ENCODE measurements at places on chromosomes 1 and 21.
A peak's percentile ranks its signal among the peaks of the same experiment; 100 is the strongest.

GRCh38 chr1:46153732-46154131 lies 21.2 kb upstream of the TSPAN1 start:
- no peak for DNase-seq

- no peak for DNase-seq
Observed at GRCh38 chr1:203172184-203173010, 3.2 kb downstream of the MYBPH start.

GRCh38 chr1:51518586-51519047 lies 449 bp downstream of the EPS15 start:
- peak; percentile 13 for DNase-seq

- no peak for DNase-seq
Observed at GRCh38 chr1:207789386-207789785, 37.5 kb downstream of the CD46 start.

- no peak for DNase-seq
Observed at GRCh38 chr1:52907068-52907811, 14.3 kb downstream of the ECHDC2 start.

DNA sequence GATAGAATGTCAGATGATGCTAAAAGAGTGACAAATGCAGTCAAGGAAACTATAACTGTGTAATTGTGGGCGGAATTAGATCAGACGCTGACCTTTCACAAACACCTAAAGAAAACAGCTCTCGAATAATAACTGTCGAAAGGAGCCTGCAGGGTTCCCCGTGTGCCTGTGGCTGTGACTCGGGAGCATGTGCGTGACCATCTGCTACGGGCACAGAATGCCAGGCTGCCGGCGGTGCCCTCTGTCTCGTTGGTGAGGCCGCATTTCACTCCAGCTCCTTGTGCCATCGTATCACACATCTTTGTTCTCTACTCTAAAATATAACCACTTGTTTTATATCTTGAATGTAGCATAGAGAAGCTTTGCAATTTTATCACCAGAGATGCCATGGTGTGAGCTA lies 267.8 kb upstream of the FMN2 start:
- DNase-seq, result no peak

GRCh38 chr1:51957618-51958017 lies 32.9 kb downstream of the RAB3B start:
- DNase-seq, result no peak

GRCh38 chr1:101283443-101283842 lies 46.6 kb downstream of the S1PR1 start:
- no peak for DNase-seq

DNA sequence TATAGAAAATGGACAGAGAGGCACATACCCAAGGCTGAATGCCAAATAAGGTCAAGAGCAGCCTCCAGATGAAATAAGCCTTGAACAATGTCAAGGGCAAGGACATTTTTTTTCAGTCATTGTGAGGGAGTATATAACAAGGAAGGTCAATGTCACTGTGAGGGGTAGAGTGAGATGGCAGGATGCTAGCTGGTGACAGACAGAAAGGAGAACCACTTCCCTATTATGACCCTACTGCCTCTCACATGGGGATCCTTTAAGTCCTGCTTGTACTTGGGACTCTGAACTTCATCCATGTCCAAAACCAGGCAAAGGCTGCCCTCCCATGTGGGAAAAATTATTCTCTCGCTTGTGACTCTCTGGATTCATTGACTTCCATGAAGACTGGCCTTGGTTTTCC lies 119.5 kb upstream of the COA6 start:
- DNase-seq, result no peak

- DNase-seq, result no peak
Observed at GRCh38 chr1:18091660-18092446, 15.7 kb upstream of the IGSF21 start.

- DNase-seq, result no peak
Observed at GRCh38 chr1:182845379-182845778, 6.2 kb downstream of the DHX9 start.

- no peak for DNase-seq
Observed at GRCh38 chr1:90162216-90162615, 167.3 kb downstream of the ZNF326 start.

- no peak for DNase-seq
Observed at GRCh38 chr21:14114251-14114650, 96.5 kb downstream of the LIPI start.

GRCh38 chr21:20968391-20968790 lies 29.8 kb upstream of the NCAM2 start:
- no peak for DNase-seq

- DNase-seq, result no peak
Observed at GRCh38 chr1:22540337-22540736, 23.0 kb upstream of the EPHA8 start.

GRCh38 chr1:86704972-86705664 lies 742 bp downstream of the SH3GLB1 start:
- peak; percentile 24 for DNase-seq

GRCh38 chr1:77416692-77417450 lies 135.1 kb downstream of the AK5 start:
- DNase-seq, result no peak

DNA sequence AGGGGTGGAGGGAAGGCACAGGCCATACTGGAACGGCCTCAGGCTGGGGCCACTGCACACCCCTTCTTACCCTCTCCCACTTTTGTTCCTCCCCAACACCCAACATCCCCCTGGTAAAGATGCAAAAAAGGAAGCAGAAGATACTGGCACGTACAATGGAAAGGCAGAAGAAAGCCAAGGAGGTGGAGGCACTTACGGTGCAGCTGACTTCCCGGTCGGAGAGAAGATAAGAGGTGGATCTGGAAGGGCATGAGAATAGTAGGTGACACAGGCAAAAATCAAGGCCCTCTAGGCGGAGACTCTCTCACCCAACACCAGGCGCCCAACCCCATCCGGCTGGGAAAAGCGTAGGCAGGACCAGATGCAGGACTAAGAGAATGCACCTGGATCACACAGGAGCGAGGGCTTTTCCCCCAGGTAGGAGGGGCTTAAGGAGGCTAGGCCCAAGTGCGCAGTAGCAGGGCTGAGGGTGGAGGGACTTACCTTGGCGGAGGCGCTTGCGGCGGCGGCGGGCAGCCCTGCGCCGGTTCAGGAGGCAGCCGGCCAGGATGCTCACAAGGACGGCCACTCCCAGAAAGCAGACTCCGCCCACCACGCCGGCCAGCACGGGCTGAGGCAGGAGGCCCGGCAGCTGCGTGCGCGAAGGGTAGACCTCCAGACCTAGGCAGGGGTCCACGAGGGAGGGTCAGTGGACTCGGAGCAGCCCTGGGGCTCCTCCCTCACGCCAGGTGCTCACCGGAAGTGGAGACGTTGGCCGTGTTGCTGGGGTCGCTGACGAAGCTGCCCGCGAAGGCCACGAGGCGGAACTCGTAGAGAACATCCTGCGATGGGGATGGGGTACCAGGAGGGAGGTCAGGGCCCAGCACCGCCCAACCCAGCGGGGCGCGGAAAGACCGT lies 4.1 kb upstream of the TAGLN2 start:
- no peak for DNase-seq

GRCh38 chr1:211939876-211940468 lies 95.4 kb downstream of the INTS7 start:
- no peak for DNase-seq

DNA sequence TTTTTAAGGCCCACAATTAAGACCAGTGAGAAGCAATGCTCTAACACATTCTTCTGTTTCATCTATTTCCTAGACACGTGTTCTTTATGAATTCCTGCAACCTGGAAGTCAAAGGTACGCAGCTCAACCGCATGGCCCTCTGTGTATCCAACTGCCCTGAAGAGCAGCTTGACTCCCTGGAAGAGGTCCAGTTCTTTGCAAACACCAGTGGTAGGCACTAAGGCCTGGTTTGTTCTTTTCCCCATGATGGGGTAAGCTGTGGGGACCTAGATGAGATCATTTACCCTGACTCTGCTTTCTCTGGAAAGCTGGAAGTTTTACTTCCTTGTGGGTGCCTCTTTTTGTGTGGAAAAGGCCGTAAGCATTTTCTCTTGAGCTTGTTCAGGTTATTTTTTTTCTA lies 7.3 kb downstream of the SLC44A3 start:
- no peak for DNase-seq

DNA sequence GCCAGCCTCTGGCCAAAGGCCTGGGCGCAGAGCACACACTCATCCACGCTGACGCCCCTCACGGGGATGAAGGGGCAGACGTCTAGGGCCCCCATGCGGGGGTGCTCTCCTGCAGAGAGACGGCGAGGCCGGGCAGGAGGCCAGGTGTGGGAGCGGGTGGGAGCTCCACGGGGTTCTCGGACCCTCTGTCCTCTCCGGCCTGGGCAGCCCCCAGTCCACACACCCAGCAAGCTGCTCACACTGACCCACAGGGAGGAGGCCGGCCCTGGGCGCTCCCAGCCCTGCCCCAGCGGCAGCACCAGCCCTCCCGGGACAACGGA lies 2.5 kb downstream of the FTCD start:
- no peak for DNase-seq

GRCh38 chr1:150273311-150273710 lies 721 bp downstream of the C1orf54 start:
- no peak for DNase-seq

Data from activated naive CD4-positive, alpha-beta T cell (primary cell).